ENCODE measurements at places on chromosomes 7 and 10.

GRCh38 chr10:122249991-122250750 lies 20.9 kb upstream of the BTBD16 start:
- DNase-seq: no peak

GRCh38 chr10:13074563-13075451 lies 25.2 kb upstream of the OPTN start:
- no peak for DNase-seq

GRCh38 chr10:33234831-33235237 lies 99.6 kb downstream of the NRP1 start:
- no peak for DNase-seq

DNA sequence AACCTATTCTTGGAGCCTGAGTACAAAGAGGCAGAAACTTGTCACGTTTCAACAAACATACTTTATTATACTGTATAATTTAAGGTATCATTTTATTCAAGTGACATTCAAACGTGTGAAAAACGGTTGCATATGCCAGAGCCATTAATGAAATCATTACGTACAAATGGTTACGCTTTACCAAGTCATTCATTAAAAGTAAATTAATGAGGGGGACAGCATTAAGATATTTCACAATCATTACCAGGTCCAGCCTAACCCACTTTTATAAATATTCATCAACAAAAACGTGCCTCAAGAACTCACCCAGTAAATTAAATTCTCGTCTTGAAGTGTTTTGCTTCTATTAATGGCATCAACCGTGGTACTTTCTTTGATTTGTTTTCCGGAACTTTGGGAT lies 253.0 kb downstream of the RPS24 start:
- no peak for DNase-seq

- no peak for DNase-seq
These were observed 338.2 kb upstream of the AOAH start for GRCh38 chr7:37062560-37062859.

DNA sequence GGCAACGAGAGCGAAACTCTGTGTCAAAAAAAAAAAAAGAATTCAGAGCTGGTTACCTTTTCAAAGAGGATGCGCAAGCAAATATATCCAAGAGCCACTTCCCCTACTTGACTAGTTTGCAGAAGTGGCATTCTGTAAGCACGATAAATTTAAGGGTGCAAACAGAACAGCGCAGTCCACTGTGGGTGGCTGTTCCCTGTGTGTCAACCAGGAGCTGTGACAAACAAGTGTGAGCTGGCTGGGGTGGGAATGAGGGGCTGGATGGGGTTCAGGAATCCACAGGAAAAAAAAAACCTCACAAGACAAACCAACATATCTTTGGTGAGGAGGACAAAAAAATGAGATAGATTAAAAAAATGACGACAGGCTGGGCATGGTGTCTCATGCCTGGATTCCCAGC lies 15.9 kb downstream of the GUSB start:
- no peak for DNase-seq

DNA sequence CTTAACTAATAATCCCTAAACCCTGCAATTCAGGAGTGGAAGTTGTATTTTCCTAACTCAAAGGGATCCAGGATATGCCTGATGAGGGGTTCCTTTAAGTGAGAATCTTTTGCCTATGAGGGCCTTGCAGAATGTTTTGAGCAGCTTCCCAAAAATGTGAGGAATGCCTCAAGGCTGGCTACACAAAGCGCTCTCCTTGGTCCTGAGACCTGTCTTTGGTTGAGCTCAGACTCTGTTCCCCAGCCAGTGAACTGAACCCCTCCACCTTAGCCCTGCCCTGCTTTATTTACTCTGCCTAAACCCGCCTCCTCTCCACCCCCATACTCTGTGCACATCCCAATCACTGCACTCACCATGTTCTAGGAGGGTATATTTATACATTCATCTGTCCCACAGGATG lies 108.6 kb downstream of the NRCAM start:
- DNase-seq: no peak
